HS-5 (cell line): ENCODE measurements at places on chromosomes 7 and 10.

DNA sequence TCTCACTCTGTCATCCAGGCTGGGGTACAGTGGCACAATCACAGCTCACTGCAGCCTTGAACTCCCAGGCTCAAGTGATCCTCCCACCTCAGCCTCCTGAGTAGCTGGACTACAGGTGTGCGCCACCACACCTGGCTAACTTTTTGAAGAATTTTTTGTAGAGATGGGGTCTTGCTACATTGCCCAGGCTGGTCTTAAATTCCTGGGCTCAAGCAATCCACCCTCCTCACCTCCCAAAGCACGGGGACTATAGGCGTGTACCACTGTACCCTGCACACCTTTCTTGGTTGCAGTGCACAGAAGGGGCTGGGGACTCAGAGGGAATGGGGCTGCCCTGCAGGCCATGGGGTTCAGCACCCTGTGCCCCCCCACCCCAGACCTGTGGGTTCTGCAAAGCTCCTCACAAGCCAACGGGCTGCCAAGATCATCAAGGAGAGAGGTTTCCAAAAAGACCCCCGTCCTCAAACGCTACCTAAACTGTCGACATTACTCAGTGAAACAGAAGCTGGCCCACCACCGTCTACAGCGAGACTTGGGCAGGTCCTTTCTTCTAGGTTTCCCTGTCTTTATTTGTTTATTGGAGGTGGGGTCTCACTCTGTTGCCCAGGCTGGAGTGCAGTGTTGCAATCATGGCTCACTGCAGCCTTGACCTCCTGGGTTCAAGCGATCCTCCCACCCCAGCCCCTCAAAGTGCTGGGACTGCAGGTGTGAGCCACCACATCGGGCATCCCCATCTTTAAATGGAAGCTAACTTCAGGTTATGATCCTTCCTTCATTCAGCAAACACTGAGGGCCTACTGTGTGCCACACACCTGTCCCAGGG is 26.6 kb upstream of the ELFN1 start:
- DNase-seq: no peak

GRCh38 chr10:13115832-13116803 is 16.2 kb downstream of the OPTN start:
- no peak for DNase-seq

DNA sequence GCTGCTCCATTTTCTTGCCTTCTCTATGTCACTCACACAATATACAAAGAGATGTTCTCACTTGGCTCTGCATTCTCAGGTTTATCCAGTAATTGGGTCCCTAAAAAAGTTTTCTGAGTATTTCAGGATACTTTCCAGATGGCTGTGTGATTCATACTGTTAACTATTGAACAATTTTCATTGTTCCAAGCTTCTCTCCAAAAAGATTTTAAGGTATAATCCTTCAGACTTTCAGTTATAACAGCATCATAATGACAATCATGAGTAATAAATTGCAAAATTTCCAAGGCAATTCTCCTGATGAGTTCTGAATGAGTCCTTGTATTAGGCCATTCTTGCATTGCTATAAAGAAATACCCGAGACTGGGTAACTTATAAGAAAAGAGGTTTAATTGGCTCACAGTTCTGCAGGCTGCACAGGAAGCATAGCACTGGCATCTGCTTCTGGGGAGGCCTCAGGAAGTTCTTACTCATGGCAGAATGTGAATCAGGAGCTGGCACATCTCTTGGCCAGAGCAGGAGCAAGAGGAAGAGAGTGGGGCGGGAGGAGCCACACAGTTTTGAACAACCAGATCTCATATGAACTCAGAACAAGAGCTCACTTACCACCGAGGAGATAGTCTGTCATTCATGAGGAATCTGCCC is 148.1 kb downstream of the SLC16A9 start:
- DNase-seq: peak; percentile 73

GRCh38 chr7:7861211-7861633 is 107.4 kb upstream of the GLCCI1 start:
- peak; percentile 97 for DNase-seq
